ENCODE measurements at places on chromosomes 11 and 22. TPM values are rescaled to one million over a fixed set of nuclear protein-coding genes. Genes with fewer than 3 reads are reported as not detected.

GRCh38 chr22:38843201-38843656 is 599 bp downstream of the NPTXR start:
- DNase-seq, result peak; percentile 20

DNA sequence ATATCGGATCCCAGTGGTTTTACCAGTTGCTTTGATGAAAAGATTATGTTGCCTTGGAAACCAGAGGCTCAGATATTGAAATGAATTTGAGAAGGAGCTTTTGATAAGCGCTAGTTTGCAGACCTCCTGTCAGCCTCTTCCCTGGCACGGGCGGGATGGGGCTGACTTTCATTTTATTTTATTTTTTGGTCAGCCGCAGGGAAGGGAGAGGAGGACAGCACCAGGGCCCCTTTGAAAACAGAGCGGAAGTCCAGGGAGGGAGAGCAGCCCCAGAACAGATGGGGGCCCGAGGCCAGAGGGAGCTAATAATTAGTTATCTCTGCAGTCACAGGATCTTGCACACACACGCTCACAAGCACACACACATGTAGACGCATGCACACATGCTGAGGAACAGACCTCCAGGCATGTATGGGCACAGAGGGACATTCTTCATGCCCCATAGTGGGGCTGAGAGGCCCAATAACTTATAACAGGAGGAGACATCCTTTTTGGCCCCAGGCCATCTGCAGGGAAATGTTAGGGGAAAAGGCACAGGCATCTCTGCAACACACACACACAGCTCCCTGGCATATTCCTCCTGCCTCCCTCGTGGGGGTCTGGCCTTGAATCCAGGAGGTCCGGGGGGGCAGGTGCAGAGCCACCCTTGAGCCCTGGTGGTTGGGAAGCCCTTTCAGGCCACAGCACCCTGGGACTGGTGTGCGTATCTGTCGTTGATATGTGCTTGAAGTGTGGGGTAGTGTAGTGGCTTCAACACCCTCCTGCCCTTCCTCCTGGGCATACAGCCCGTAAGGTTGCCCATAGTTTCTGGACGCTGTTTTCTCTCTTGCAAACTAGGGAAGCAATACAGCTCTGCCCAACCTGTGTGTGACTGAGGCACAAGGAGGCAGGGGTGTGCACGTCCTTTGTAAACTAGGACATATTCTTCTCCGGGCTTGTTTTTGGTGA is 117.3 kb downstream of the CEP164 start:
- DNase-seq, result no peak

The PEX26 gene
- 10.7 TPM for polyA plus RNA-seq

DNA sequence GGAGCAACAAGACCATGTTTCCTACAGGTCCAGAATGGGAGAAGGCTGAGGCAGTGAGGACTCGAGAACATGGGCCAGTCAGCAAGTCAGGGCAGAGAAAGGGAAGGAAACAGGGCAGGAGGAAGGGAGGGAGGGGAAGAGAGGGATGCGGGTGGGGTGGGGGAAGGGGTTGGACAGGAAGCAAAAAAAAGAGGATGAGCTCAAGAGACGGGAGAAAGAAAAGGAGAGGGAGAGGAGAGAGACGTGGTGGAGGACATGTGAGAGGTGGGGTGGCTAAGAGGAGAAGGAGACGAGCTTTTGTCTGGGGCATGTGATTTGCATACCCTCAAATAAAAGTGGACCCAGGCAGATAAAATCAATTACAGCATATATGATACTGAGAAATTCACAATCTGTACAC is 389.5 kb upstream of the B3GAT1 start:
- DNase-seq, result no peak

GRCh38 chr11:126355926-126356897 is 726 bp downstream of the ST3GAL4 start:
- DNase-seq, result peak; percentile 31

DNA sequence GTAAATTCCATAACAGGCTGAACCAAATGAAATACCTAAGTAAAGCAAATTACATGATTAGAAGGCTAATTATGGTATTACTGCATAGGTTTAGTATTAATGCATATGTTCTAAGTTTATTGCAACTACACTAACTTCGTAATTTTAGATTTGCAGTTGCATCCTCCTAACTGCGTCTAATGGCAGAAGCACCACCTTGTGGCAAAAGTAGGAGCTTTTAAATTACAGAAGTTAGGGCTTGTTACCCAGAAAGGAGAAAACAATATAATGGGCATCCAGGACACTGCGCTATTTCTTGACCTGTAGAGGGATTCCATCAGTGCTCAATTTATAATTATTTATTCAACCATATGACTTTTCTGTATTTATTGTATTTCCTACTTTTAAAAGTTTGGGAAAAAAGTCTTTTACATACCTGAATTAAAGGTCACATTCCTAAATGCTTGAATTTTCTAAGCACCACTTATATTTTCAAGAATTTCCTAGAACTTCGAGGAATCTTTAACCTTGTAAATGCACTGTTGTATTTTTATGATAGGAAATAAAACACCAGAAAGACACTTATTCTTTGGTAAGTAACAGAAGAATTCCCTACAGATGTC is 16.3 kb upstream of the GPR83 start:
- DNase-seq, result no peak

GRCh38 chr11:91394727-91395414 is 829.7 kb upstream of the FAT3 start:
- no peak for DNase-seq

DNA sequence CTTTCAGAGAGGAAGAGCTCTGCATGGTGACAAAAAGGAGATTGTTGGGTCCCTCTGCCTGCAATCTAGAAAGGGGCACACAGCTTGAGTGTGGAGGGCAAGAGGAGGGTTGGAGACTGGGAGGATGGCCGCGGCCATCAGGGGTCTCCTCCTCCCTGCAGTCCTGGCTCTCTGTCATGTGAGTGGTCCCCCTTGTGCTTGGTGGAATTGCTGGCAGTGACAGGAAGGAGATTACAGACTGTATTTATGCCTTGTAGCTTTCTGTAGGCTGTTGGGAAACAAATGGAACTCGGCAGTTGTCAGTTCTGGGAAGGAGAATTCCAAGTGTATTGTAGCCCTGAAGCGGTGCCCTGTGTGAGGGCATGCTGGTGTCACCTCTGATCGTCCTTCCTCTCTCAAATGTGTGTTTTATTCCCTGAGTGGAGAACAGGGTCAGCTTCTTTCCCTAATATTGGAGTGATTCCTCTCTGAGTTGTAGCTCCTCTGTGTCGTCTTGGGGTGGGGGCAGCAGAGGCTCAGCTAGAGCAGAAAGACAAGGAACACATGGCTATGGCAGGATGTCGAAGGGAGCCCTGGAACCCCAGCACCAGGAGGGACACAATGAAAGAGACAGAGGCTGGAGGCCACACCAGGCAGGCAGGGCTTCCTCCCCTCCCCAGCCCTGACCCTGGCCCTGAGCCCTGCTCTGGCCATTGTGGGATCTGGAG is 163.1 kb downstream of the PKNOX2 start:
- DNase-seq, result no peak

DNA sequence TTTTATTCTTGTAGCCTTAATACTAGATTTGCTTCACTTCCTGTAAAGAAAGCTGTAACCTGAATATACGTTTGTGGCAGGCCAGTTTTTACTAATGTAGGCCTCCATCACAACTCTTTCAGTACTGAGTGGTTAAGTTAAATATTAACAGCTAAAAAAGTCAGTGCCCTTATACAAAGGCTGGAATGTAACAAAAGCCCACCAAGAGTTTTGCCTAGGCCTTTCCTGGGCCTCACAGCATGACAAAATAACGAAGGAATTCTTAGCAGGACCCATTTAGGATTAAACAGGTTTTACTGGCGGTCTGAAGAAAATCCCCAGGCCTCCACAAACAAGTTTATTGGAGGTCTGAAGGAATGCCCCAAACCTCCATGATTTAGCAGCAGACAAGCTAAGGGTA is 43.7 kb downstream of the PIWIL3 start:
- no peak for DNase-seq

DNA sequence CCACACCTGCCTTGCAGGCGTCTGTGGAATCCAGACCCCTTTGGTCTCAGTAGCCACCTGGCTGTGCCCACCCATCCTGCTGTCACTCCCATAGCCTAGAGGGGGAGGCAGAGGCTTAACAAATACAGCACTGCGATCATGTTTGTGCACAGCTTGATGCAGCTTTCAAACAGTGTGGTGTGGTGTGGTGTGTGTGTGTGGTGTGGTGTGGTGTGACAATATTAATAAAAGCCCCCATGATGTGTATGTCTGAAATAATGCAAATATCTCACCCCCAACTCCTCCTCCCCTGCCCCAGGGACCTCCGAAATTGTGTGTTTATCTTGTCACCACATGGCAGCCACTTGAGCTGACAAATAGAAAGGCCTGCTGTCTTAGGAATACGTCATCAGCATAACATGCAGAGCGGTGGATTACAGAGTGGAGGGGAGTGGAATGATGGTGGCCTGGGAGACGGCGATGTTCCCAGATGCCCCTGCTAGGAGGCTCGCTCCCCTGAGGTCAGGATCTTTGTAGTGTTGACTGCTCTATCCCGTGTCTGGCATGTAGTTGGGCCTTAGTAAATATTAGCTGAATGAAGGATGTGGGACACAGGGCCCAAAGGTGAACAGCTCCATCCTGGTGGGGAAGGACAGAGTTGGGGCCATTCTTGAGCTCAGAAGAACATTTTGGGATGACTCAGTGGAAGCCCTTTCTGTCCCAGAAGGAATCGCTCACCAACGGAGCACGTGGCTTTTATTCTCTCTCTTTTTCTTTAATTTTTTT is 2.8 kb downstream of the PDXP start:
- DNase-seq, result no peak

The DDX25 gene
- not detected for polyA plus RNA-seq

The CSF2RB gene
- not detected for polyA plus RNA-seq
